ENCODE measurements at places on chromosomes 3 and 15.

GRCh38 chr15:87496109-87496508 is 760.4 kb downstream of the NTRK3 start:
- no peak for DNase-seq

DNA sequence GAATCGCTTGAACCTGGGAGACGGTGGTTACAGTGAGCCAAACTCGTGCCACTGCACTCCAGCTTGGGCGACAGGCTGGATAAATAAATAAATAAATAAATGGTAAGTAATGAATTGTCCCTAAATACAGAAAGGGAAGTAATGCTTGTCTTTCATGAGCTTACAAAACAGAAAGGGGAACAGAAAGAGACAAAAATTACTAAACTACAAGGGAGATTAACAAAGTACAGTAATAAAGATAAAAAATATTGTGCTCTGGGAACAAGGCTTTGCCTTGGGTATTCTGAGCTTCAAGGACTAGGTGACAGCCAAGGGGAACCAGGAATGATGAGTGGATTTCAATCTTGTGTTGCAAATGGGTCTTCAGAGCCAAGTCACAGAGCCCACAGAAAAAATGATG is 9.2 kb upstream of the HLTF start:
- DNase-seq: no peak

GRCh38 chr3:71117572-71118247 is 465.8 kb downstream of the FOXP1 start:
- no peak for DNase-seq

GRCh38 chr15:83889995-83890394 is 236.1 kb downstream of the ADAMTSL3 start:
- no peak for DNase-seq

- DNase-seq: no peak
Observed at GRCh38 chr3:25724948-25725645, 58.1 kb downstream of the NGLY1 start.

GRCh38 chr3:12371525-12372140 is 82.8 kb downstream of the PPARG start:
- no peak for DNase-seq

DNA sequence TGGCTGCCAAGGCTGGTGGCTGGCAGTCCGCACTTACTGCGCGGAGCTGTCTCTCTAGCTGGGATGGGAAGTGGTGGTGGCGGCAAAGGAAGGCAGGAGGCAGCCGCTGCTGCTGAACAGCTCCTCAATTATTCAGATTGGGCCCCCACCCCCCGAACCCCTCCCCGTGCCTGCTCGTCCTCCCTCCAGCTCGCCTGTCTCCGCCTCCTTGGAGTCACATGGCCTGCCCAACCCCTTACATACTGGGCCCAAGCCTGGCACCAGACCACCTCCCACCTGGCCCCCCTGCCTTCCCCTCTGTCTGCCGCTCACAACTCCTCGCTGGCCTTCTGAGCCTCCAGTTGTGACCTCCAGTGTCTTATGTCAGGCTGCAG is at the start of gene SLC7A14:
TSS of gene SLC7A14 (minus strand) at position 139 of the 374 bp plus-strand sequence. CDS start 59,139 bp downstream, outside the sequence.
- no peak for DNase-seq

DNA sequence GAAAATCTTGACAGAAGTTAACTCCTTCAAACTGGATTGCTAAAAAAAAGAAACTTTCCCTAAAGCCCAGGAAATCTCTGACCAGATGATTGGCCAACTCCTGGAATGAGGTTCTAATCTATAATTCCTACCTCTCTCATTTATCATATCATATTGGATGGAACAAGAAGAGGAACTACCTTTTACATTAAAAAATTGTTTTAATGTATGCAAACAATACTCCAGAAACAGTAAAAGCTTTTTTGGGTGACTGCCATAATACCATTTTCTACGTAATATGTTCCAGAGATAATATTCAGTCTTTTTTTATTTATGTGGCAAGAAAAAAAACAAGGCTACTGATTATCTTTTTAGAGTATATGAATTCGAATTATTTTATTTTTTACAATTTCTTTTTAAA is 204.4 kb downstream of the TUSC7 start:
- no peak for DNase-seq

DNA sequence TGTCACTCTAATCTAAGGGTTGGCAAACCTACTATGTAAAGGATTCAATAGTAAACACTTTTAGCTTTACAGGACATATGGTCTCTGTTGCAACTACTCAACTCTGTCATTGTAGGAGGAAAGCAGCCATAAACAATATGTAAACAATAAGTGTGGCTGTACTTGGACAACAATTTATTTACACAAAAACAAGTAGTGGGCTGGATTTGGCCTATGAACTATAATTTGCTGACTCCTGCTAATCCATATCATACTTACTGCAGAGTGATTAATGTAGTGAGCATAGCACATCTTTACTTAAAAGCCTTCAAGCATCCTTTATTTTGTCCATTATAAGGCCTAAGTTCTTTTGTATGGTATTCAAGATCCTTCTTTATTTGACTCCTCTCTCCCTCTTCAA is 441.9 kb downstream of the ZIC1 start:
- DNase-seq: no peak

DNA sequence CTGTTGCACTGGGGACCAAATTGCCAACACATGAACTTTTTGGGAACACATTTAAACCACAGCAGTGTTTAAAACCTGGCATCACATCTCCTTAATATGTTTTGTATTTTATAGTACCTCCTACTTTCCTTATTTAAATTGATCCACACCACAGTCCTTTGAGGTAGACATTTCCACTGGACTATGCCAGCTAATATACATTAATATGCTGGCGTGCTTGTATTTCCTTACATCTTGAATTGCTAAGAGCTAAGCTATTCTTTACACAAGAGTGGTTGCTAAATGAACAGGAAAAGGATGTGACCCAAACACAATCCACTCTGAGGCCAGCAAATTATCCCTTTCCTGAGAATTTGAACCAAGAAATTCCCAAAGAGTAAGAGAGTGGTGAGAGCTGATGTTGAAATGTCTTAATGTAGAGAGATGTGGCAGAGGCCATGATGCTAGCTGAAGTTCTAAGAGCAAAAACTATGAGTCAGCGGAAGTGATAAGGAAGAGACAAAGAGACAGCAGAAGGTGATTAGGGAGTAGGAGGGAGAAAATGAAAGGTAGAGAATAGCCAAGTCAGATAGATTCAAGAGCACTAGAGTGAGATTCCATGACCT is 131.2 kb downstream of the CD47 start:
- no peak for DNase-seq

GRCh38 chr3:100107221-100107814 is 7.0 kb downstream of the FILIP1L start:
- DNase-seq: no peak

GRCh38 chr15:70437882-70438451 is 325.4 kb downstream of the UACA start:
- DNase-seq: no peak

DNA sequence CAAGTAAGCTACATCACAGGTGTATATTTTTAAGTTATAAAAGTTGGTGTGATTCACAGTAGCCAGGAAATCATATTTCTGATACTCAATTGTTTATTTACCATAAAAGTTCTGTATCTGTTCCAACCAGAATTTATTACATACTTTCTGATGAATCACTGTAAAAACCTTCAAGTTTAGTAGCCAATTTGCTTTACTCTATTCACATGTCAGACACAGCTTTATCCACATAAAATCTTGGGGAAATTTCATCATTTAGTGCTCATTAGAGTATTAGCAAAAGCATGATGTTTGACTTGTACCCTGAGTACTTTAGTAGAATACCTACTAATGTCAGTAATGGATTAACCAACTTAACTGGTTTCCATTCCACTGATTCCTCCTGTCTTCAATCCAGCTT is 249.8 kb downstream of the POLQ start:
- no peak for DNase-seq

DNA sequence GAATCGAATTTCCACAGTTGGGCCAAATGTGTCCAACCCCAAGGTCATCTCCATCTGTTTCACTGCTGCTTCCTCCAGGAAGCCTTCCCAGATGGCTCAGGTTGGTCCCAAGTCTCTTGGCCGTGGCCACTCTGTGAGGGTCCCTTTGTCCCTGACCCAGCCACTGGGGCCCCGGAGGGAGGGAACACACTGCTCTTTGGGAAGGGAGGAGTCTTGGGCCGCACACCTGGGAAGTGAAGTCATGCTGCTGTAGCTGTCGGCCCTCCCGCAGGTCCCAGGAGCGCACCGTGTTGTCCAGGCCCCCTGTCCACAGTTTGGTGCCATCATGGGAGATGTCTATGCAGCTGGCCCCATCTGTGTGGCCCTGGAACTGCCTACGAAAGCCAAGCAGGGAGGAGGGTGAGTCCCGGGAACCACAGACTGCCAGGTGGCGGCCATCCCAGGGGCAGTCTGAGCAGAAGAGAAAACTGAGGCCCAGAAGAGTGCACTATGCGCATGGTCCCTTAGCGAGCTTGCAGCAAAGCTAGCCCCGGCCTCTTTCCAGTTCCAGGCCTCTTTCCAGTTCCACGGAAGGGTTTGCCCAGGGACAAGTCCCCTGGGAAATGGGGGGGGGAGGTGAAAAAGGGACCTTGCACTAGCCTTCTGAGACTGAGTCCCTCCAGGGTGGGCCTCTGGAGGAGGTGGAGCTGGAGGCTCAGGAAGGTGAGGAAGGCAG is 44.6 kb downstream of the TLE3 start:
- DNase-seq: no peak

DNA sequence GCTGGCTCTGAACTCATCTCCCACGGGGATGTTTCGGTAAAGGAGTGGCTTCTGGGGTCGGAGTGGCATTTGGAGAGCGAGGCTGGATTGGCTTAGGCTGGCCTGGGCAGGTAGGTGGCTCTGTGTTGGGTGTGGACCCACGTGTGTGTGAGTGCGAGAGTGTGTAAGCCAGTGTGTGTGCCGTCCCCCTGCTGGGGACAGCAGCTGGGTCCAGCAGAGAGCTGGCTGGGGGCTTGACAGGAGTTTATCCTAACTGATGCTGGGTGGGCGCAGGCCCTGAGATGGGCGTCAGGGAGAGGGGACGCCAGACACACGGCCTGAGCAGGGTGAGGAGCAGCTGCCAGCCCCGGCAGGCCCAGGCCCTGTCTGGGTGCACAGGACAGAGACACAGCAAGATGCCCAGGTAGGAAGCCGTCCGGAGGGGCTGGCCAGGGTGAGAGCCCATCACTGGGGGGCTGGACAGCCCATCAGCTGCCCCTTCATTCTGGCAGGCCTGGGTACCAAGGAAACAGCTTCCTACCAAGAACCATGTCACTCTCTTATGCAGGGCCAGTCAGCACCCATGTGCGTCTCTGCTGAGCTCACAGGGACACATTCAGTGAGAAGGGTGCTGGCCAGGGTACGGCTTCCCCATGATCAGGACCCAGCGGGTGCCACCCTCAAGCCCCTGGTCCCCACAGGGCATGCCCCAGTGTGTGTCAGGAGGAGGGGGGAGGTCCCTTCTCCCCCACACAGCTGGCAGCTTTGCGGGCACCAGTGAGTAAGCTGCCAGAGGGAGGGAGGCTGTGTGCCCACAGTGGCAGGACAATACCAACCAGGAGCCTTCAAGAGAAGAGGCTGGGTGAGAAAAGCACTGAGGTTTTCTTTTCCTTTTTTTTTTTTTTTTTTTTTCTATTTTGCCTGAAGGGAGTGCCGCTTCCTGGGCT is 1.1 kb downstream of the PAK6 start:
- no peak for DNase-seq

DNA sequence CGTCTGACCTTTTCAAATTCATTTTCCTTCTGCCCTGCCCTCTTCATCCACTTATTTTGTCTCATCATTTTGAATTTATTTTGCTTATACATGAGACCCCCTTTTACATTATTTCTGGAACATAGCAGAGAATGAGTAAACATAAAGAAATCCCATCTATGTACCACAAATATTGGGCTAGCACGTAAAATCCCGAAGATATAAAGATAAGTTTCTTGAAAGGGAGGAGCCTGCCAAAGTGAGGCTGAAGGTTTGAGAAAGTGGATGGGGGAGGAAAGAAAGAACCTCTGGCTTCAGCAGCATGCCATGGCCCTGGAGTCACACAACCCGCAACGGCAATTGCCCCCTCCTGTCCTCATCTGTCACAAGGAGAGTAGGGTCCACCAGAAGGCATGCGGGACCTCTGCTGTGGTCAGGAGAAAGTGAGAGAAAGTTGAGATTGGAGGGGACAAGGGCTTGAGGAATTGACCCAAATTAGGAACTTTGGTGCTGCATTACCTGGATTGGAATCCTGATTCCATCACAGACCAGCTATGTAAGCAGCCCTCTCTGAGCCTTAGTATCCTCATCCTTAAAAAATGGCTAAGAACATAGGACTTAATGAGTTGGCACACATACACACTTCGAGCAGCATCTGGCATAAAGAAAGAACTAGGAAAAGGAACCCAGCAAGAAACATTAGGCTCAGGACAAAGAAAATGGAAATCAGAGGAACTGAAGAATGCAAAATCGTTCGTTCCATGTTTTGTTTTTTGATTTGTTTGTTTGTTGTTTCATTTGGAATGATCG is 53.7 kb upstream of the GYG1 start:
- DNase-seq: no peak

- no peak for DNase-seq
Observed at GRCh38 chr3:19347671-19348070, 199.4 kb downstream of the KCNH8 start.

DNA sequence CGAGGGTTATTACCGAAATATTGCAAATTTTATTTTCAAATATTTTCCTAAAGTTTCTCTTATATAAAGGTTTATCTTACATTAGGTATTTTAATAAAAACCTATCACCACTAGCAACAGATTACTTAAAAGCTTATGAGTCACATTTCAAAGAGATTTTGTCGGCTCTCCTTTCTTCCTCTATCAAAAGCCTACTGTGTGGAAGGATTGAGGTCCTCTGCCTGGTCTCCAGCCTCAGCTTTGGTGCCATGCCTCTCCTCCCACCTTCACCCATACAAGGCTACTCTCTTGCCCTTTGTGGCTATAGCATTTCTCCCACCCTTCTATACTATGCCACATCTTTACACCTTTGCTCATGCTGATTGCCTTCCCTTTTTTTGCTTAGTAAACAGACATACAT is 199.3 kb downstream of the TNIK start:
- DNase-seq: no peak

DNA sequence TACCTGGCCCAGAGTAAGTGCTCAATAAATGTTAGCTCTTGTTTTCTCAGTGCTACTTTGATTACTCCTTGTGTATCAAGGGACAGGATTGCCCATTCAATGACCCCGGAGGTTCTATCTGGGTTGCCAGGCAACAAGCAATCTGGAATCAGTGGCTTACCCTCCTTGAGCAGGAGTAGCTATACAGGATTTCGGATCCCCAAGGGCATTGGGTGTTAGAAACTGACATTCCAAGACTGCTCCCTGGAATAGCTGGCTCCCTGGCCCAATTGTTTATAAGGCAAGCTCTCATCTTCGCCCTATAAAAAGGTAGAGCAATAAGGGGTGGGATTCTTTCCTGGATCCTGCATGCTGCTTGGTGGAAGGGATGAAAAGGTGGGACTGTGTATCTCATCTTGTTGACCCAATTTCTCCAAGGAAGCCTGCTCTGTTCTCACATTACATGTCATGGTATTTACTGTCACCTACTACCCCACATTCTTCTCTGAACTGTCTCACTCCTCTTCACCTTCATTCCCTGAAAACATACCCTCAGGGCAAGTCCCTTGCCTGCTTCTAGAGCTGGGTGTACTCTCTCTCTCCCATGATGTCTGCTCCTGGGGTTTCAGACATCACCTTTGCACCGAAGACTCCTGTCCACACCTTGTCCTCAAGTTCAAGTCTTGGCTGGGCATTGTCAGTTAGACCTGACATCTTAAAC is 26.4 kb upstream of the SCN10A start:
- DNase-seq: no peak

Data from CD4-positive, alpha-beta T cell treated with Interleukin-2 at 100 ng/mL for 4 hours (primary cell).